Right renal pelvis (tissue), 4 donors: ENCODE measurements at places on chromosomes 11 and 22. TPM values are rescaled to one million over a fixed set of nuclear protein-coding genes. Genes with fewer than 3 reads are reported as not detected.
A peak's percentile ranks its signal among the peaks of the same experiment; 100 is the strongest.

DNA sequence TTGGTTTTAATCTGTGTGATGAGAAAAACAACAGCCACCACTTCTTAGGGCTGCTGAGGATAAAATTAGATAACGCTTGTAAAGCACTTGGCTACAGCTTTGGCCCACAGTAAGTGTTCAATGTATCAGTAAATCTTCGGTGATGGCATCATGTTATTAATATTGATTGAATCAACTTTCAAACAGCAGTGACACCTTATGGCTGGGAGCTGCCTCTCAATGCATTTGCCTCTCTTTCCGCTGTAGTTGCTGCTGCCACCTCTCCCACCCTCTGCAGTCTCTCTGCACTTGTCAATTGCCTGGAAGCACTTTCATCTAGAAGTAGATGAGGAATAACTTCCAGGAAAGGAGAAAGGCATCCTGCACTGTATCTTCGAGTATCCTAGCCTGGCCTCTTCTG is 491.1 kb downstream of the OPCML start:
- DNase-seq = no peak

DNA sequence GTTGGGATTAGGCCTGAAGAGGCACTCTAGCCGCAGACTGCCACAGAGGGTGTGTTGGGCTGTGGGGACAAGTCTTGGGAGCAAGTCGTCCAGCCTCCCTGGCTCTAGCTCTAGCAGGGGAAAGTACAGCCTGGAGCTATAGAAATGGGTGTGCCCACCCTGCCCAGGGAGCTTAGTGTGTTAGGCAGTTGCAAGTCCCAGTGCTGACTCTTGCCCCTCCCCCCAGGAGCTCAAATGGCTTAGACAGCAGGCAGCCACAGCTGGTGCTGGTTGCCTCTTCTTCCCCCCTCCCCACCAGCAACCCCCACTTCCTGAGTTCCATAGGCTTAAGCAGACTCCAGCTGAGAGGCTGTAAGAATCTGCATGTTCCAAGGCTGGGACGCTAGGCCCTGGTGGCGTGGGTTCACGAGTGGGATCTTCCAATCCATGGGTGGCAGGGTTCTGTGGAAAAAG is 61.2 kb downstream of the GUCY1A2 start:
- no peak for DNase-seq

GRCh38 chr11:35463331-35463751 is 44.0 kb upstream of the SLC1A2 start:
- no peak for DNase-seq

The CNIH2 gene
- 4.7 TPM for polyA plus RNA-seq

- no peak for DNase-seq
Measured at GRCh38 chr11:133726542-133726941, 118.8 kb downstream of the SPATA19 start.

GRCh38 chr11:119774172-119774763 is 45.3 kb upstream of the NECTIN1 start:
- peak; percentile 46 for DNase-seq

- no peak for DNase-seq
Measured at GRCh38 chr11:47466701-47467250, 17.8 kb upstream of the RAPSN start.

The SCGB1C1 gene
- not detected for polyA plus RNA-seq

The HIC2 gene
- 8.9 TPM for polyA plus RNA-seq

The SMC1B gene
- polyA plus RNA-seq = 0.21 TPM

GRCh38 chr11:39304586-39304985 is 2154.9 kb downstream of the LRRC4C start:
- DNase-seq = no peak

The HOATZ gene
- 0.16 TPM for polyA plus RNA-seq

GRCh38 chr22:19277785-19278184 is 13.7 kb downstream of the CLTCL1 start:
- no peak for DNase-seq

- DNase-seq = no peak
Measured at GRCh38 chr11:47276923-47277322, 7.0 kb downstream of the MADD start.

DNA sequence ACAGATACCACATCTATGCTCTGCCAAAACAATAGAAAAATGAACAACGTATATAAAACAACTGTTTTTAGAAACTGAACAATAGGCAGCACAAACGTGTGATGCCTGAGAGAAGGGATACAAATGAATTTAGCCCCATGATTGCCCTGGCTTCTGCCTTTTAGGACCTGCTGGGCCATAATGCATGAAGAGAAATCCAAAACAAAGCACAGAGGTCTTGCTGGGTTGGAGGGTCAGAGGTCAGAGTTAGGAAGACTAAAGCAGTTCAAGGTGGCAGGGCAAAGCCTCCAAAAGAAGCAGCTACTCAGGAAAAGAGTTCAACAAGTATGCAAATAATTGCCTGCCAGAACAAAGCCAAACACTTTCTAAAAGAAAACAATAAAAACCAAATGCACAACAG is 138.5 kb downstream of the TTC28 start:
- no peak for DNase-seq

GRCh38 chr22:41446639-41447434 is at the start of gene TOB2:
TSS of gene TOB2 (minus strand) at chr22:41446801. CDS start at chr22:41437345, 9,456 bp downstream.
- DNase-seq = peak; percentile 95

- no peak for DNase-seq
Measured at GRCh38 chr11:111457731-111458368, 54.3 kb downstream of the BTG4 start.

DNA sequence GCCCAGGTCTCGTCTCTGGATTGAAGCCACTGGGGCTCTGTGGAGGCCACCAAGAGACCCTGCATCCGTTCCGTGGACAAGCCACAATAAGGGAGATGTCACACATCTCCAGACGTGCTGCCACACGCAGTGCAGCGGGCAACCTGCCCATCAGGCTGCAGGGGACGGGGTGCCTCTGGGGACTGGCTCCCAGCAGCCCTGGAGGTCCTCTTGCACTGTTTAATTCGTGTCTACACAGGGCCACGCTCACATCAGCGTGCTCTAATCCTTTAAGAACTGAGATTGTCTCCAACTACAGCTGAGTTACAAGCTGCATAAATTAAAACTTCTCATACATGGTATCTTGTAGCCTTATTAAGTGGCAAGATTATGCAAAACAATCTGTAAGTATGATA is 1232.2 kb downstream of the BRD1 start:
- DNase-seq = no peak

- DNase-seq = no peak
Measured at GRCh38 chr11:10898003-10898762, 40.3 kb upstream of the ZBED5 start.

GRCh38 chr11:120168960-120169681 is 31.2 kb upstream of the TRIM29 start:
- no peak for DNase-seq
